ENCODE measurements at places on chromosomes 1 and 21.

DNA sequence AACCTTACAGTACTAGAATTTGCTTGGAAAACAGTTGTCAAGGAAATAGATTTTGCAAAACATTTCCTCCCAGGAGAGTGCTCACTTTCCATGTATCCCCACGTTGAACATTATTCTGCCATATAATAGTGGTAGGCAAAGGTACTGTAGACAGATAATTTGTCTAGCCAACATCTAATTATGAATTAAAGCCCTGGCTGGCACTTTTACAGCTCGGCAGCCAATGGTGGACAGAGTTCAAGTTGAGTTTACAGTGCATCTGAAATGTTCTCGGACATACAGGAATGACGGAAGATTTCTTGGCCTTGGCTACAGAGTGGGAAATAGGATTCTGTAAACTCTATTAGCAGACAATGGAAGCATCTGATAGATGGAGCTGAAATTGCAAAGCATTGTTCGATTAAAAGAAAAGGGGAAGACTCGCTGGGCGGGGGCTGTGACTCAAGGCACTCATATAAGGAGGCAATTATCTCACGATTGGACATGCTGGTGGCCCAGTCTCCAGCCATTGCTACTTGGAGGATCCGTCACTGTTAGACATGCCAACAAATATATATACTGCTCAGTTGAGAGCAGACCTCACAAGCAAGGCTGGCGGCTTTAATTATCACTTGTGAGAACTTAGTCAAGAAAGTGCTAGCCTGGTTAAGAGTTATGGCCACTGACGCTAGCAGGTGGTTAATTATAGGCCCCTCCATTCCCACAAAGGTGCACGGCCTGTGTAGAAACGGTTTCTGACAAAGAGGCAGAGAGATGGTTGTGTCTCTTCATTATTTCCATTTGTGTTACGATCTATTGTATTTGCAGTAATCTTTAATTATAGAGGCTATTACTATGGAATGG, 48.0 kb downstream of the MAN1C1 start:
- no peak for DNase-seq

GRCh38 chr21:33968995-33969348, 53.4 kb upstream of the ATP5PO start:
- DNase-seq, result no peak

GRCh38 chr1:51234721-51235425, 1.2 kb upstream of the RNF11 start:
- peak; percentile 31 for DNase-seq

DNA sequence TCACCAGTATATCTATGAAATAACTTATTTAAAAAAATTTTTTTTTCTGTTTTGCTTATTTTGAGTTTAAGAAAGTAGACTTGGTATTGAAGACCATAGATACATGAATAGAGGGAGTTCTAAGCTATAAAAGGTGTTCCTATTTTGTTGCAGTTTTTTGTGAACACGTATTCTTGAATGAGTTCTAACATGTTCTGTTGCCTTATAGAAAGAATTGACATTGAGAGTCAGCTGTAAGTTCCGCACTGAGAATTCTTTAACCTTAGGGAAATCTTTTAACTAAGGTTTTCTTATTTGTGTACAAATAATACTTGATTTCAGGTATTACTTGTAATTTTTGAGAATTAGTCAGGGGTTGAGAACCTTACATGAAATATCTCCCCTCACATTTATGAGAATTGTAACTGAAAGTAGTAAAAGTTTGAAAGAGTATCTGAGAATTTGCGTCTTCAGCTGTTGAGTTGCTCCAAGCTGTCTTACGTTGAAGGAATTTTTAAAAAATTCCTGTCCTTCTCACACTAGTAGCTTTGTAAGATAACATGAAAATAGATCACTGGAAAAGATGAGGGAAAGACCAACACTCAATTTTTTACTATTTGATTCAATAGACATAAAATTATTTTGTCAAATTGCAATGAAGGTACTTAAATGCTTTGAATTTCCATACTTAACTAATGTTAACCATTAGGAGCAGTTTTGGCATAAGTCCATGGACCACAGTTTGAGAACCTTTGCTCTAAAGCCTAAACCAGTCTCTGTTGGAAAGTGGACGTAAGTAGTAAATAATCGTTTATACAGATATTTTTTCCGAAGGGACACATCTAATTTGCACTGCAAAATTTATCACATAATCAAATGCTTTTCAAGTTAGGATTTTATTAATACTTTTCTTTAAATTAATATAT, 3.8 kb downstream of the DR1 start:
- DNase-seq, result no peak

DNA sequence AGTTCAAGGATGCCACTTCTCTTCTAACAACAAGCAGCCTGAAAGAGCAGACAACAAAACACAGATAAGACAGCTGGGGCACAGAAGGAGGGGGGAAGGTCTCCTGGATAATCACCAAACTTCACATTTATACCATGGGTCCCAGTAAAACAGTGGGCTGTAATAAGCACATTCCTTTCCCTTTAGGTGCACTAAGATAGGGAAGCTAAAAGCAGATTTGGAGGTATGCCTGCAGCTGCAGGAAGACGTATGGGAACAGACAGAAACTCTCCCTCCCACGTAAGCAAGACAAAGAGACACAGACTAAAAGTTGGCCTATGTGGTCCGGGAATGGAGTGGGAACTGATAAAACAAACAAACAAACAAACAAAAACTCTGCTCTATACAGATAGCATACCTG, 612.1 kb downstream of the MRPL39 start:
- no peak for DNase-seq

GRCh38 chr1:226606311-226607267, 58.0 kb downstream of the STUM start:
- DNase-seq, result no peak

GRCh38 chr1:232816324-232816723, 11.1 kb downstream of the MAP10 start:
- DNase-seq, result no peak

DNA sequence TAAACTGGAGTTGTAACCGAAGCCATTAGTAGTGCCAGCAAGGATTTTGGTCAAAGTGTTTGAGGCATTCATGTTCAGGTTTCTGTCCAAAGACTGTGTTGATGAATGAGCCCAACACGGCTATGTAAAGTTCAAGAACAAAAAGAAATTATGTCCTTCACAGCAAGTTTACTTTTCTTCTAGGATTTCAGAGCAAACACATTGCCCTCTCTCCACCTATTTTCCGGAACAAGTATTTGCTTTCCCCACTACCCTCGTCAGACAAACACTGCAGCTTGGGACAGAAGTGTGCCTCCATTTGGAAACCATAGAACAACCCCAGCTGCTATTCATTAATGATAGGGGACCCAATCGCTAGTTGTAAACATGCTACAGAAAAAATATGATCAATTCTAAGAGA, 151.4 kb upstream of the C1orf105 start:
- no peak for DNase-seq

GRCh38 chr21:44405948-44406872, 49.1 kb upstream of the LRRC3 start:
- DNase-seq, result no peak

GRCh38 chr1:155175281-155175926, 1.8 kb downstream of the TRIM46 start:
- no peak for DNase-seq

DNA sequence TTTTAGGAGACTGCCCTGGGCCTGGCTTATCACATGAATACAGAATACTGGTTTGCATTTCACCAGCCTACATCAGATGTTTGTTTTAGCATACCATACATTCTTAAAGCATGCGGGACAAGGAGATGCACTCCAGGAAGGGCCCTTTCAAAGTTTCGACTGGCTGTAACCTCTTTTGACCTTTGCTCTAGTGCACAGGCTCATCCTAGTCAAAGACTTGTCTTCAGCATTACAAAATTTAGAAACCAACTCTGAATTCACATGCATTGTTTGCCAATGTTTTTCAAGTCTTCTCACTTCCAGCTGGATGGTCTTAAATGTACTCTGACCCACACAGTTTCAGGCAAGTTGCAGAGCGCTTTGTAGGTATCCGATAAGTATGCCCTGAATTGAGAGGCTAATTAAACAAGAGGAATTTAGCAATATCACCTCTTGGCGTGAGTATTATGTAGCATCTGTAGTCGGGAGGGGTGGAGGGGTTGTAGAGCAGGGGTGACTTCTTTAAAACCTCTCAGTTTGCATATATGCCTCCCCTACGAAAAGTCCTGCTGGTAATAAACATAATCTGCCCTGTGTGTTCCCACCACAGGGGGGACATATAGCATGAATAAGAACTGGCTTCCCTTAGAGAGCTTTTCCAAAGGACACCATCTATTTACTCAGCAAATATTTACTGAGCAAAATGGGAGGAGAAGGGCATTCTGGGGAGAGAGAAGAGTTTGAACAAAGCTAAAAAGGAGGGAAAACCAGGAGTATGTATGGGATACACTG, 24.4 kb upstream of the AHCYL1 start:
- no peak for DNase-seq

GRCh38 chr1:167446966-167447365, 71.4 kb downstream of the CD247 start:
- no peak for DNase-seq

- no peak for DNase-seq
Observed at GRCh38 chr1:29033829-29034466, 89.8 kb downstream of the TMEM200B start.

GRCh38 chr1:63878932-63879331, 105.1 kb downstream of the ROR1 start:
- no peak for DNase-seq

GRCh38 chr1:159891275-159892157, 8.4 kb downstream of the CFAP45 start:
- peak; percentile 40 for DNase-seq

DNA sequence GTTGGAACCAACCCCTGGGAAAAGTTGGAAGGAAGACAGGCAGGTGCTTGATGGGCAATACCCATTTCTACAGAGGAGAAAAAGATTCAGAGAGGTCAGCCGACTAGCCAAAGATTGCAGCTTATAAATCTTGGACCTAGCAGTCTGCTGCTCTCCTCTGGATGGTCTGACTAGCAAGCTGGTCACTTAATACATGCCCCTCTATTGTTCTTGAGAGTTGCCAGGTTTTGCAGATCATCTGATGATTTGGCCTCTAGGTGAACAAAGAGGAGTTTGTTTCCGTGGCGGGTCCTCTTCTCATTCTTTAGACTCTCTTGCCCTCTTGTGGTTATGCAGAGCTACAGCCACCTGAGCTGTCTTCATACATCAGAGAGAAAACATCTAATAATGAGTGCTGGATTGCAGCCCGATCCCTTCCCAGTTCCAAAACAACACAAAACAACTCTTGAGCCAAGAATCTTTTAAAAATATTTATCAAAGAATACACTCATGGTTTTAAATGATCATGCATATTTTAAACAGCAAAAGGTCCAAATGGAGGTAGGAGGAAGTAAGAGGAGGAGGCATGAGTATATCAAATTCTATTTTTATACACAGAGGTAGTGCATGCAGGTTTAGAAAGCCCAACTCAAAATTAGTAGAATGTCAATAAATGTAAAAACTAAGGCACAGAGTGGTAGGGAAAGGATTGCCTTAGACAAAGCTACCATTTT, 115.7 kb downstream of the SLC30A10 start:
- DNase-seq, result no peak

GRCh38 chr1:151187205-151187604, 2.8 kb downstream of the VPS72 start:
- no peak for DNase-seq

GRCh38 chr1:83897516-83897915, 101.4 kb downstream of the TTLL7 start:
- DNase-seq, result no peak

DNA sequence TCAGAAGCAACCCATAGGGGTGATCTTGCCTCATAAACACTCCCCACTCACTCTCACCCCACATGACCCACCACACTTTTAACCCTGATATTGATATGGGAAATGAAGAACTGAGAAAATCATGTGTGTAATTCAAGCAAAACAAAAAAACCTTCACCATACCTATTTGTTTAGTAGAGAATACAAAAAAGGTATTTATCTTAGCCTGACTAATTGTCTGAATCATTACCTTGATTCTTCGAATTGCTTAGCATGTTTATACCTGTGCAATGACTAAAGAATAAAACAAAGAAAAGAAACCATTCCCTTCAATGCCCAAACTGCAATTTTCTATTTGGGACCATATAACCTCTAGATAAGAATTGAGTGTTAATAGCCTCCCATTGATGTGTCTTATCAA, 1.8 kb downstream of the CLDN17 start:
- no peak for DNase-seq

DNA sequence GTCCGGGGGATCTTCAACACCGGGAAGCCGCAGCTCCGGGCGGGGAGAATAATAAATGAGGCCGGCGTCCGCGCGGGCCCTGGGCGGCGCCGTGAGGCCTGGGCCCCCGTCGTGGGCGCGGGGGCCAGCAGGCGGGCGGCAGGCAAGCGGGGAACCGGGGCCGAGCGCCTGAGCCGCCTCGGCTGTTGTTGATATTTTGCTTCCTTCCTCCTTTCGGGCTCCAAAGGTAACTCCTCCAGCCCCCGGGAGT, at the start of gene MEF2D:
MEF2D (minus strand) TSS at position 233 of the 250 bp plus-strand sequence. CDS start 17,483 bp downstream, outside the sequence.
- no peak for DNase-seq

GRCh38 chr1:234597894-234598293, 12.1 kb downstream of the IRF2BP2 start:
- no peak for DNase-seq

GRCh38 chr1:62424411-62424810, 12.4 kb upstream of the USP1 start:
- DNase-seq, result no peak

DNA sequence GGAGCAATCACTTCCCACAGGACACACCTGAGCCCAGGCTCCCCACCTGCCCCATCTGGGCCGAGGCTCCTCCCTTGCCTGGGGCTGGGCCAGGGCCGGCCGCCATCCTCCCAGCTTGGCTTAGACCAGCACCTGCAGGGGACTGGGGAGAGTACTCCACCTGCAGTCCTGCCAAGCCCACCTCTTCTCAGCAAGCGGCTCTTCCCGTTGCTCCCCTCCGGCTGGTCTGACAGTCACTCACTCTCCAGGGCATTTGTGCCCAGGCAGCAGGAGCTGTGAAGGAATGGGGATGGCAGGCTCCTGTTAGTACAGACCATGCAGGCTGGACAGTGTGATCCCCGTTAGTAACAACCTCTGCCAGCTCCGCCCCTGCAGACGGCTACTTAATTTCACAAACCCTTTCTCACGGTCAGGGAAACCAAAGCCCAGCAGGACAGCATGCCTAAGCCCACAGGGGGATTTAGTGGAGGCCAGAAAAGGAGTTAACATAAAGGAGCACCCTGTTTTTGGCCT, at the start of gene FYB2:
FYB2 (minus strand) TSS at position 18 of the 513 bp plus-strand sequence. CDS start 114 bp downstream, outside the sequence.
- DNase-seq, result no peak

GRCh38 chr1:62962901-62963776, 179.2 kb downstream of the ATG4C start:
- DNase-seq, result no peak

DNA sequence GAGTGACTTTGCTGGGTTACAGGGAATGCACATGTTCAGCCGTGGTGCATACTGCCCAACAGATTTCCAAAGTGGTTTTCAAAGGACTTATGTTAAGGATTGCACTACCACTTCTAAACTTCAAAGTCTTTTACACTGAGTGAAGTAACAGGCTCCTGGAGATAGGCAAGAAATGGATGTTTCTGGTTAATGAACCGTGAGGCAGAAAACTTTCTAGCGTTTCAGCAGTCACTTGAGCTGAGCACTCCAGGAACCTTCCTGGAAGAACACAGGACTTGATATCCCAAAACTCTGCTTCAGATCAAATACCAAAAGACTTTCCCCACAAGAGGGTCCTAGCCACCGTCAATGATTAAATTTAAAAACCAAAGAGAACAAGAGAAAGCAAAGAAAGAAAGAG, 74.3 kb upstream of the ATP1A1 start:
- DNase-seq, result no peak

All from stimulated activated CD4-positive, alpha-beta T cell treated with anti-CD3 and anti-CD28 coated beads, TNF-alpha, amount 100 ng/mL, for 1 hour (primary cell).